ENCODE measurements at places on chromosomes 7 and 10. TPM values are rescaled to one million over a fixed set of nuclear protein-coding genes. Genes with fewer than 3 reads are reported as not detected.
A peak's percentile ranks its signal among the peaks of the same experiment; 100 is the strongest.

The C10orf95 gene
- total RNA-seq: 0.33 TPM

The AKR1C1 gene
- 1.0 TPM for total RNA-seq

DNA sequence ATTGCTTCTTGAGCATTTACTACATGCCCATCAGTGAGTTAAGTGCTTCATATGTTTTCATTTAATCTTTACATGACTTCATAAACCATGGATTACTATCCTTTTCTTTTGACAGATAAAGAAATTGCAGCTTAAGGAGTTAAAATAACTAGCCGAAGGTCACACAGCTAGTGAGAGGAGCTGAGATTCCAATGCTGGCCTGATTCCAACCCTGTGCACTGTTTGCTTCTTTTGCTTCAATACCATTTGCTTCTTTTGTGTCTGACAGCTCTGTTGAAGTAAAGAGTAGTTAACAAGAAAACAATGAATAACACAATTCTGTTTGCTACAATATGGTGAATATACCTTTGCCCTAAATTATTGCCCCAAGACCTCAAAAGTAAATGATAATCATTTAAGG is 132.4 kb downstream of the GRM3 start:
- H3K27ac ChIP-seq: no peak overlapping the region
- H3K4me1 ChIP-seq: no peaks in the 10 kb centered on the region
- no peak for DNase-seq
- H3K36me3 ChIP-seq: no peaks in the 10 kb centered on the region
- H3K27me3 ChIP-seq: no peaks in the 10 kb centered on the region
- H3K4me3 ChIP-seq: no peak overlapping the region

- peak overlapping the region; percentile 95 for H3K27ac ChIP-seq
- peaks cover 84% of the 10 kb centered on the region for H3K4me1 ChIP-seq
- H3K27me3 ChIP-seq: no peaks in the 10 kb centered on the region
- H3K36me3 ChIP-seq: peaks cover 45% of the 10 kb centered on the region
- DNase-seq: no peak
Measured at GRCh38 chr7:44634839-44635591, 28.6 kb downstream of the OGDH start.

The CLCN1 gene
- total RNA-seq: not detected

The ADRA2A gene
- not detected for total RNA-seq

DNA sequence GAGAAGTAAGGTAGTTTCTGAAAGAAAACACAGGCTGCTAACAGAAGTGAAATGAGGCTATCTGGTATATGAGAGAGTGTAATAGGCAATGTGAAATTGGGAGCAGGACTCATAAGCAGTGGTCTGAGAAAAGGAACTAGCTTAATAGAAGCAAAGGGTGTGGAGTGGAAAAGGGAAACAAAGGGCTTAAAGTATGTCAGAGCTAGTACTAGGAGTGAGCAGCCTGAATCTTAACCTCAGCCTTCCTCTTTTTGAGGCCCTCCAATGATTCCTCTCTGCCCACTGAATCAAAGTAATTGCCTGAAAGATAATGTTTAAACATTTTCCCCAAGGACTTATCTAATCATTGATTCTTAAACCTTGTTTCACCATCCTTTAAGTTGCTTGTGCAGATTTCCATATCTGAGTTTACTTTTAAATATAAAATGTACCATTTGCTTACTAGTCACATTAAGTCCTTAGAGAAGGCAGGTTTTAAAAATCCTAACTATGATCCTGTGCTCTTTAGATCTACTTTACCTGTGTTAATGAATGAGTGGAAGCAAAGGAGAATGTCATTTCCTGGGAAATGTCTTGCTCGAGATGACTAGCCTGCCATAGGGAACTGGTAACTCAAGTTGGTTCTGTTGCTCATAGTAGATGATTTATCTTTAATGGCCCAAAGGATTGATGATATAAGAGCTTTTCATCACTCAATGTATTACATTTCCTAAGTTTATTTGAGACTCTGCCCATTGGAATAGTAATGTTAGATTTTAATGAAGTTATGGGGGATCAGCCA is 155.0 kb downstream of the SKAP2 start:
- no peak overlapping the region for H3K4me3 ChIP-seq
- H3K4me1 ChIP-seq: no peaks in the 10 kb centered on the region
- H3K27me3 ChIP-seq: peaks cover 10% of the 10 kb centered on the region
- DNase-seq: no peak

The OLAH gene
- 0.26 TPM for total RNA-seq

DNA sequence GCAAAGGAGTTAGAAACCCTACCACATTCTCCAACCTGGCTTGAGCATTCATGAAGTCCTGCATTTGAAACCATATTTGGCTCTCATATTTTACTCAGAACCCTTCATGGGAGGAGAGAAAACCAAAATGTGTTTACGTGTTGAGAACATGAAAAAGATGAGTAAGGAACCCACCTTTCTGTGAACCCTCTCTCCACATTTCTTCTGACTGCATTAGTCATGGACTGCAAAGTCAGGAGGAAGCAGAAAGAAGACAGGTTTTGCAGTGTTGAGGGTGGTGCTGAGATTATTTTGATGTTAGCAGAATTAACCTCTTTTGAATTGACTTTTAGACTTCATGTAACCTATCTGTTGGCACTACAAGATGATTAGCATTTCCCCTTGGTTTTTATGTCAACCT is 4.9 kb downstream of the IFIT1B start:
- peaks cover 22% of the 10 kb centered on the region for H3K27me3 ChIP-seq
- H3K4me1 ChIP-seq: no peaks in the 10 kb centered on the region
- no peak overlapping the region for H3K4me3 ChIP-seq
- no peaks in the 10 kb centered on the region for H3K36me3 ChIP-seq
- DNase-seq: no peak
- no peak overlapping the region for H3K27ac ChIP-seq

GRCh38 chr7:7609330-7609729 is 31.2 kb upstream of the UMAD1 start:
- H3K4me1 ChIP-seq: no peaks in the 10 kb centered on the region
- no peaks in the 10 kb centered on the region for H3K27me3 ChIP-seq
- peaks cover 19% of the 10 kb centered on the region for H3K36me3 ChIP-seq
- no peak overlapping the region for H3K4me3 ChIP-seq
- no peak overlapping the region for H3K27ac ChIP-seq

- H3K27ac ChIP-seq: no peak overlapping the region
- no peak overlapping the region for H3K4me3 ChIP-seq
- H3K36me3 ChIP-seq: no peaks in the 10 kb centered on the region
- no peak for DNase-seq
- H3K27me3 ChIP-seq: peaks cover 12% of the 10 kb centered on the region
Measured at GRCh38 chr7:121085922-121086321, 97.4 kb downstream of the CPED1 start.
